ENCODE measurements at places on chromosomes 12 and 14. TPM values are rescaled to one million over a fixed set of nuclear protein-coding genes. Genes with fewer than 3 reads are reported as not detected.

The CCDC38 gene
- not detected for total RNA-seq

DNA sequence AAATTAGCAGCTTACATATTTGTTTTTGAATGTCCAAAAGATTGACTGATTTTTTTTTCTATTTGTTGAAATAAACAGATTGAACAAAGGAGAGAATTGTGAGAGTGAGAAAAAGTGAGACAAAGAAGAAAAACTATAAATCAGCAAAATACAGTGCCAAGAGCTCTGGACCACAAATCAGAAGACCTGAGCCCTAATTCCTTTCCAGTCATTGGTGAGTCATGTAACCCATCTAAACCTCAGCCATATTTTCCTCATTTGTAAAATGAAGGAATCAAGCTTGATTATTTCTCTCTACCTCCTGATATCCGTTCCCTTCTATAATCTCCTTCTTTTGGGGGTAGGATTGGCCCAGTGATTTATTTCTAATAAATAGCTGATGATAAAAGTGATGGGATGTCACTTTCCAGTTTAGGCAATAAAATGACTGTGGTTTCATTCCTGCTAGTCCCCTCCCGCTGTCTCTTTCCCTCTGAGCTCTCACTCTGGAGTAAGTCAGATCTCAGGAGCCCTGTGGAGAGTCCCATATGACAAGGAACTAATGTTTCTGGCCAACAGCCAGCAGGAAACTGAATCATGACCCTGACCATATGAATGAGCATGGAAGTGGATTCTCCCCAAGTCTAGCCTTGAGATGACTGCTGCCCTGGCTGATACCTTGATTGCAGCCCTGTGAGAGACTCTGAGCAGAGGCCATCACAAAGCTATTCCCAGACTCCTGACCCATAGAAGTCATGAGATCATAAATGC, 218.9 kb downstream of the ACSS3 start:
- no peak for DNase-seq

DNA sequence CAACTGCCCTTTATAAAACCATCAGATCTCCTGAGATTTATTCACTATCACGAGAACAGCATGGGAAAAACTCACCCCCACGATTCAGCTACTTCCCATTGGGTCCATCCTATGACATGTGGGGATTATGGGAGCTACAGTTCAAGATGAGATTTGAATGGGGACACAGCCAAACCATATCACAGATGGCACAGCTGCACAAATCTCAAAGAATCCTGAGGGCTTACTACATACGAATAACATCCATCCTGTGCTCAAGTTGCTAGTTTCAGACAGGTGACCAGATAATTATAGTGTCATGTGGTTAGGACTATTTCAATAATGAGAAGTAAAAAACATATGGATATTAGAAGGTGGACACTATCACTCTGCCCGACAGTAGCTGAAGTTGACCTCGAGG, 211.2 kb downstream of the NUAK1 start:
- DNase-seq: no peak

DNA sequence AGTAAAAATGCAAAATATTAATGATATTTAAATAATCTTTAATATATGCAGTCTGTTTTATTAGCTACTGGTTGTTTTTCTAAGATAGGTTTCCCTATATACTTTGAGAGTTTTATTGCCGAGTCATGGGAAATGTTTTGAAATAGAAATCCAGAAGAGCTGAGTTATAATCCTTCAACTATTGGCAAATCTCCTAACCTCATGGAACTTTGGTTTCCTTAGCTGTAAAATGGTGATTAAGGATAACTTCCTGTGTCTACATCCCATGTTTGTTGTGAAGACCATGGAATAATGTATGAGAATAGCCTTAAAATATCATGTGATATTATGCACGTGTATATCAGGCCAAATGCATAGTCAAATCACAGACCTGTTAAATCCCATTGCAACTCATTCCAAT, 51.0 kb downstream of the UNC79 start:
- no peak for DNase-seq

DNA sequence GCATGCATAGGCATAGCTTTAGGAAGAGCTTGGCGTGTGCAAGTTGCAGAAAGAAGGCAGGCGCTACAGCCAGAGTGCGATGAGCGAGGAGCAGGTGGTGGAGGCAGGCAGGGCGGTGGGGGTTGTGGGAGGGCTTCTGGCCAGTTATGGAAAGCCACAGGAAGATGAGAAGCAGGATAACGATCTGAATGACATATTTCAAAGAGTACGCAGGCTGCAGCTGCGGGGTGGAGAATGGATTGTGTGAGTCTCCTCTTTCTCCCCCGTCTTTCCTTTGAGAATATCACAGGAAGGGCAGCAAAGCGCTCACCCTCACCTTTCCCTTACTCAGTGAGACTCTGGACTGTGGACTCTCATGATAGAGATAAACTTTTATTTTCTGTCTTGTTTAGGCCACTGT, 48.7 kb upstream of the PLXNC1 start:
- no peak for DNase-seq

- DNase-seq: no peak
Measured at GRCh38 chr12:93032758-93033157, 103.7 kb upstream of the EEA1 start.

DNA sequence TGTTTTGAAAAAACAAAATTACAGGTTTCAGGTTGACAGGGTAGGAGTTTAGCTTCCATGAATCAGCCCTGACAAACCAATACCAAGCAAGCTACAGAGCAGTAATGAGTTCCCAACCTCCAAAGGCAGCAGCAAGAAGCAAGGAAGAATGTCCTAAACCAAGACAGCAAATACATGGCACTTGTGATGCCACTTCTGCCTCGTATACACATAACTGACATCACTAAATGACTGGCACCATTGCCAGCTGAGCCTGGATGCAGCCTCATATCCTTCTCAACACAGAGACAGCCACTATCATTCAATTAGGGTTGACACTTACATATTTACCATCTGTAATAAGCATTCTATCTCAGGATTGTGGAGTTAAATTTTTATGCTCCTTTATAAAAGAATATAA, 35.0 kb upstream of the MDM1 start:
- no peak for DNase-seq

DNA sequence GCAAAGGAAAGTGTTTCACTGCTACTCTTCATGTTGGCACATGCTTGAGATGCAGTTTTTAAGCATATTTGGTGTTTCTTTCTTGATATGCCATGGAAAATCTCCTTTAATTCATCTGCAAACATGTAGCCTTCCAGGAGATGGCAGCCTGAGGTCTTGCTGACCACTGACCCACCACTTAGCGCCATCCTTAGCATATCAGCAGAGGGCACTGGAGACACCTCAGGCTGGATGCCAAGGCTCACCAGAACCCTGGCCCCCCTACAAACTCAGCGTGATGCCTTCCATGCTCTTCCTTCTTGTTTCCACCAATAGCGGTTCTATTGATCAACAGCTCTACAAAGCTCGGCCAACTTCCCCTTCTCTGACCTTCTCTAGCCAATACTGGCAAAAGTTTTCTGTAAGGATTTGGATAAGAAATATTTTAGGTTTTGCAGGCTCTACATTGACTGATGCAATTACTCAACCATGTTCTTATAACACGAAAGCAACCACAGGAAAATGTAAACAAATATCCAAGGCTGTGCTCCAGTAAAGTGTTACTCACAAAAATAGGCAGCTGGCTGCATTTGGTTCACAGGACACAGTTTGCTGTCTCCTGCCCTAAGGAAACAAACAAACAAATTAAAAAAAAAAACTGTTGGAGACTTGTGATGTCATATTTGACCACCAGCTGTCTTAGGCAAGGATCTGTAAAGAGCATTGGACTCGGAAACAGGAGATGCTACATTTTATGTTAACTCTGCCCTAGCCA, 209.7 kb downstream of the SLC15A4 start:
- DNase-seq: no peak

DNA sequence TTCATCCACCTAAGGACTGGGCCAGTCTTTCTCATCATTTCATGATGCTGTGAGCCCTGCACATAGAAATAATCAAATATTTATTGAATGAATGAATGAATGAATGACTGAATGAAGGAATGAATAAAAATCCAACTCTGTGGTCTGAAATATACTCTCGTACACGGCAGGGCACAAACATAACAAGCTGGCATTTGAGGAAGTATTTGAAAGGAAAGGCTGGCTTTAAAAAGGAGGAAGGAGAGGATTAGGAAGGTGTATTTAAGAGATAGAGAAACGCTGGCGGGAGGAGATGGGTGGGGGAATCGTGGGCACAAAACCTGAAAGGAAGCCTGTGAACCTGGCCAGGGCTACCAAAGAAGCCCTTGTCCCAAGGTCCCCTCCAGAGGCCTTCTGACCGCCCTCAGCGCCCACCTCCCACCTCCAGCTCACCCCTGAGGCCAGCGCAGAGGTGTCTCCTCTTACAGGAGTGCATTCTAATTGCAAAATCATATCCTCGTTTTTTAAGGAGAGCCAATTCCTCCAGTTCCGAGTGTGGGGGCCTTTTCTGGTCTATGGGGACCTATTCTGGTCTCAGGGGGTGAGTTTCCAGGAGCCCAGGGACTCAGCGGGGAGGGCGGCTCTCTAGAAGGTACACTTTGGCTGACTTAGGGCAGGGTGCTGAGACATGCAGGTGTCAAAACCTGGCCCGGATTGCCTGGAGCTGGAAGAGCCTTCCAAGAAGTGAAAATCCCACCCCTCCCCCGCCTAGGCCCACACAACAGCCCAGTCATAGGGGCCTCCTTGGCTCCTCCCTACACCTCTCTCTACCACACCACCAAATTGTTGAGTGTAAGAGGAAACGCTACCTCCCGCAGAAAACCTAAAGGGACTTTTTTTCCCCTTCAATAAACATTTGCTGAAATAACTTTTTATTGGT, 8.7 kb upstream of the JDP2 start:
- DNase-seq: no peak

GRCh38 chr12:108320507-108321293, 18.4 kb downstream of the CMKLR1 start:
- DNase-seq: no peak

DNA sequence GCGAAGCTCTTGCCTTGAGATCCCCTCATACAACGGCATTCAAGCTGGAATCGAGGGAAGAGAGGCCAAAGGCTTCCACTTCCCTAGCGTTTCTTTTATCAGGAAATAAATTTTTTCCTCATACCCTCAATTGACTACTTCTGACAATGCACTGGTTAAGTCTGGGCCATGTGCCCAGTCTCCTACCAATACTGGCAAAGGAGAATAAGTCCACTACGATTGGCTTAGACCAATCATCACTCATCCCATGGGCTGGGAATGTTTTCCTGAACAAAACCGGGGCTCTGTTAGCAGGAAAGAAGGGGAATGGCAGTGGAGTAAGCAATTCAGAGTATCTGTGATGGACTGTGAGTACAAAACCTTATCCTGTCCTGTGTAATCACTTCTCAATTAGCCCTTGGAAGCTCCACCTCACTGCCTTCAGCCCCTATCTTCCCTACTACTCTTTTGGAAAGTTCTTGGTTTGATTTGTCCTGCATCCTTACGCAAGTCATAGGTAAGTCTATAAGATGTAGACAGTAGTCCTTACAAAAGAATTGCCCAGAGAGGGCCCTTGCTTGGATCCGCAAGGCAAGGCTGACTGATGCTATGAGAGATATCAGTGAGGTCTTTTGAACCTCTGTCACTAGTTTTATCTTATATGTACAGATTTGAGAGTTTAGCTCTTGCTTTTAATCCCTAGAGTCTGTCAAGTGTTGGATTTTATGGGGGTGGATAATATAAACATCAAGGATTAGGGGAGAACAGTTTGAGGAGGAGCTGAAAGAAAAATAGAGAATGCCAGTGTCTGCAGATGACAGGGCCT, 36.3 kb upstream of the CDK17 start:
- DNase-seq: no peak

GRCh38 chr12:66733321-66733720, 54.4 kb upstream of the GRIP1 start:
- DNase-seq: no peak

DNA sequence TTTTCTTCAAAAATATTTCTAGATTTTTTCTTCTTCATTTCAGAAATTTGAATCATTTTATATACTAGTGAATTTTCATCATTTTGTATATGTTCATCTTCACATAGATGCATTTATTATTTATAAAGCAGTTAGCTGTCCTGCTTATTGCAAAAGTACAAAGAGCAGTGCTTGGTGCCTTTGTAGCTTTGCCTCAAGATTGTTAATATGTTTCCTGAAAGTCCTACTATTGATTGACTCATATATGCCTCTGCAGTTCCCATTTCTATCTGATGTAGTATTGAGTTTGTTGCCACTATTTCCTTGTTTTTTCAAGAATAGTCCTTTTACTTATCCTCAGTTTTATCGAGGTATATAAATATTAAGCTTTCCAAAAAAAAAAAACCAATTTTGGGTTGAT, 89.7 kb downstream of the PDE3A start:
- no peak for DNase-seq

Measured in tibial nerve (tissue), 4 donors.